ENCODE measurements at places on chromosomes 5 and 9.

- DNase-seq: no peak
These were observed 52.1 kb upstream of the WWC1 start for GRCh38 chr5:168239325-168239724.

DNA sequence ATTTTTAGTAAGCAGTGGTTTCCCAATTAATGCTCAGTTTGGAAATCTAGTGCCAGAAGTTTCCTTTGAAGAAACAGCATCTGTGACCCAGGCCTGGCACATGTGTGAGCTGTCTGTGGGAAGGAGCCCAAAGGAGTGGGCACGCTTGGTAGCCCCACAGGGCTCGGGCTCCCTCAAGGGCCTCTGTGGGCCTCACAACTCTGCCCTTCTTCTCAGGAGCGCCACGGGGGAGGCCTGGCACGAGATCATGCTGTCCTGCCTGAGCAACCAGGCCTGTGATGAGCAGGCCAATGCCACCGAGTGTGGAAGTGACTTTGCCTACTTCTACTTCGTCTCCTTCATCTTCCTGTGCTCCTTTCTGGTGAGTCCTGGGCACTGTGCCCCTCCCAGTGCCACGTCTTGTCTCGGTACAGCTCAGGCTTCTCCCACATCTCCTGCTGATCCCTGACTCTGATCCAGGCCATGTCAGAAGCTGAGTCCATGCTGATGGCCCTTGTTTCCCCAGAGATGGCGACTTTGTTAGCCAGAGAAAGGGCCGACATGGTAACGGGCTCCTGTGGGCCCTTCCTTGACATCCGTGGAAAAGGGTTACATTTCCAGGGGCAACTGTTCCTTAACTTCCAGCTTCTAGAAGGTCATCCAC lies 200.4 kb downstream of the CACNA1B start:
- DNase-seq: no peak

GRCh38 chr5:181149806-181150733 lies 2.7 kb downstream of the OR2V2 start:
- DNase-seq: no peak

DNA sequence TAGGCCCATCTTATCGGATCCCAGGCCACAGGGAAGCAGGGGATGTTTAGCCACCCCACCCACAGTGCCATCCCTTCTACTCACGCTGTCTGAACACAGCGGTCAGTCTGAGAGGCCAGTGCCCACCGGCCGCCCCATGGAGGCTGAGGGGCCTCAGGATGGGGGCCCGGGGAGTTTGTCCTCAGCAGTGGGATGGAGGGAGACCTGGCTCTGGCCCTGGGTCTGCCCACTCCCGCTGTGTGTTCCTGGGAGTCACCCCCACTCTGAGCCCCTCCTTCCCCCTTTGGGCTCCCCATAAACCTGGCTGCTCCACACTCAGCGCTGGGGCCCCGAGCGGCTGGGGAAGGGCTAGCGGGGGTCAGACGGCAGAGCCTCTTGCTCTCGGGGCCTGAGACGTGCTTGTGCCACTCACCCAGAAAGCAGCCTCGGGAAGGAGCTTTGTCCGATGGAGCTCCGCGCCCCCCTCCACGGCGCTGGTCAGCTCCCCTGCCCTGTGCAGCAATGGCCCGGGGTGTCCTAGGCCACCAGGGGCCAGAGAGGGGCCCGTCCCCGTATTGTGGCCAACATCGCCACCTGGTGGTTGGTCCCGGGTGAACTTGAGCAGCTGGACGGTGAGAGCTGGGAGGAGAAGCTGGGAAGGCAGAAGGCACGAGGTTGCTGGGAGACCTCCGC lies 10.9 kb upstream of the LAMC3 start:
- DNase-seq: no peak

GRCh38 chr9:125883565-125884217 lies 136.5 kb downstream of the PBX3 start:
- DNase-seq: no peak

- no peak for DNase-seq
These were observed 218.2 kb upstream of the NUDT12 start for GRCh38 chr5:103780794-103781193.

DNA sequence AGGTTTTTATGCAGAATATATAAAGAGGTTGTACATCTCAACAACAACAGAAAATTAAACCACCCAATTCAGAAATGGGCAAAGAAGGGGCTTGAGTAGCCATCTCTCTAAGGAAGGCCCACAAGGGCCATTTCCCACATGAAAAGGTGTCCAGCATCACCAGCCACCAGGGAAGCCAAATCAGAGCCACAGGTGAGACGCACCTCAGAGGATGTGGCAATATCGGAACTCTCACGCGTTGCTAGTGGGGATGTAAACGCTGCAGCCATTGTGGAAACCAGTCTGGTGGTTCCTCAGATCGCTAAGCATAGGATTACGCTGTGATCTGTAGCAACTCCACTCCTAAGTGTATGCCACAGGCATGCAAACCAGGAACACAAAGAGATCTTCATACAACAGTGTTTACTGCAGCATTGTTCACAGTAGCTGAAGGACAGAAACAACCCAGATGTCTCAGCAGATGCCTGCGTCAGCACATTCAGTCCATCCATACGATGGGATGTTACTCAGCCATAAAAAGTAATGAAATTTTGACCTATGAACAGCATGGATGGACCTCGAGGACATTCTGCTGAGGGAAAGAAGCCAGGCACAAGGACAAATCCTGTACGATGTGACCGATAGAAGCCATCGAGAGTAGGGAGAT lies 84.3 kb upstream of the CACNA1B start:
- DNase-seq: no peak

- no peak for DNase-seq
These were observed 18.5 kb downstream of the TMEM167A start for GRCh38 chr5:83058726-83059125.

DNA sequence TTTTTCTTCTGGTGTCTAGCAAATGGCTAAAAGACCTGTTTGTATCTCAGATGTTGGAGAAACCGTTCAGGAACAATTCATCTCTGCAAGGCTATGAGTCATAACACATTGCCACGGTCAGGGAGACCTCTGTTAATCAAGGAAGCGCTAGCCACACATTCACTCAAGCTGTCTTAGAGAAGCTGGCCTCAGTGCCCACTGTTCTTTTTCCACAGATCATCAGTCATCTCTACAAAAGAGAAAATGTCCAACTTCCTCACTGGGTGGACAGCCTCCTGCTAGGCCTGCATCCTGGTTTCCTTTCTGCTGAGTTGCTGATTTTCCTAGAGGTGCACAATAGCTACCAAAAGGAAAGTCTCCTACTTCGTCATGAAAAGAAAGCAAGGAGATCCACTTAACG lies 360.5 kb downstream of the BNC2 start:
- DNase-seq: no peak

DNA sequence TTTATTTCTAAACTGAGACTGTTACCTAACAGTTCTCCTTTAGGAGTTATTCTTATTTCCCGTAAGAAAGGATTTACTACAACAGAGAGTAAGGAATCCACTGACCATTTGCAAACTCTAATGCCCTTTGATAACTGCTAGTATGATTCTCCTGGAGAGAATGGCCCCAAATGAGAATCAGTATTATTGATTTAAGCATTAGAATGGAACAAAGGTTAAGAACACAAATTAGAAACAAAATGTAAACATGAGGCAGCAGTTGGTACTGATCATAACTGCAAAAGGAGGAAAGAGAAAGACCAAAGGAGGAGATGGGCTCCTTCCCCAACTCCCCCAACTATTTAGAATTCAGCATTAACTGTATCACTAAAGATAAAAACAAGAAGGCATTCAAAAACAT lies 30.7 kb downstream of the PSIP1 start:
- no peak for DNase-seq

GRCh38 chr9:26758655-26759054 lies 133.9 kb downstream of the CAAP1 start:
- DNase-seq: no peak

DNA sequence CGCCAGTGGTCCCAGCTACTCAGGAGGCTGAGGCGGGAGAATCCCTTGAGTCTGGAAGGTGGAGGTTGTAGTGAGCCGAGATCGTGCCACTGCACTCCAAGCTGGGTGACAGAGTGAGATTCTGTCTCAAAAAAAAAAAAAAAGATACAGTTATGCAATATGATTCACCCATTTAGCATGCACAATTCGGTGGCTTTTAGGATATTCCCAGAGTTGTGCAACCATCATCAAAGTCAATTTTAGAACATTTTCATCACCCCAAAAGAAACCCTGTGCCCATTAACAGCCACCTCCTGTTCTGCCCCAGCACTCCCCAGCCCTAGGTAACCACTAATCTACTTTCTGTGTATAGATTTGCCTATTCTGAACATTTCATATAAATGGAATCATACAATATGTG lies 4.3 kb upstream of the DHFR start:
- DNase-seq: no peak

DNA sequence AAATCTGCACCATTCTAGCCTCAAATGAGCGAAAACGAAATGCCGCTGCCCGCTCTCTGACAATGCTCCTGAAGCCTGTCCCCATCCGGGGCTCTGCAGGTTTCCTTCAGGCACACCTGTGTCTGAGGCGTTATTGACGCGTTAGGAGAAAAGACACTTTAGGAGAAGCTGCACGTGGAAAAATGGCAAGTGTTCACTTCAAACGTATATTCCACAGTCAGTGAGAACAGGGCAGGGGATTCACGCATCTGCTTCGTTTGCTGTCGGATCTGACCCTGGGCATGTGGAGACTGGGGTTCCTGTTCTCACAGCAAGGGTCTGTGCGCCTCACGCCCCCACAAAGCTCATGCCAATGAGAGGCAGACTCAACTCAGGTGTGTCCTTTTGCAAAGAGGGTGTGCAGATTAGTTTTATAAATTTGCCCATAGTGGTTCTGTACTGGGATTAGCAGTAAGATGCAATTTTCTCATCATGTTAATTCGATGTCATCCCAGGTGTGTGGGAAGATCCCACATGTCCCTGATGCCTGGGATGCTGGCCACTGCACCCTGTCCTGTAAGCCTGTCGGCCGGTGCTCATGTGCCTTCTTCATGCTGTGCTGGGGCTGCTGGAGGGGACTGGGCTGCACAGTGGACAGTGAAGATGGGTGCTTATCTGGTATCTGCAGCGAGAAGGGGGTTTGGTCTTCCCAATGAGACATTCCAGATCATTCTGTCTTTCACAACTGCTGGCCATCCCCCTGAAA lies 11.2 kb upstream of the TBC1D9B start:
- no peak for DNase-seq

- no peak for DNase-seq
These were observed 32.0 kb upstream of the TMED7 start for GRCh38 chr5:115657881-115658233.

- no peak for DNase-seq
These were observed 25.6 kb downstream of the CSF2 start for GRCh38 chr5:132099076-132099748.

DNA sequence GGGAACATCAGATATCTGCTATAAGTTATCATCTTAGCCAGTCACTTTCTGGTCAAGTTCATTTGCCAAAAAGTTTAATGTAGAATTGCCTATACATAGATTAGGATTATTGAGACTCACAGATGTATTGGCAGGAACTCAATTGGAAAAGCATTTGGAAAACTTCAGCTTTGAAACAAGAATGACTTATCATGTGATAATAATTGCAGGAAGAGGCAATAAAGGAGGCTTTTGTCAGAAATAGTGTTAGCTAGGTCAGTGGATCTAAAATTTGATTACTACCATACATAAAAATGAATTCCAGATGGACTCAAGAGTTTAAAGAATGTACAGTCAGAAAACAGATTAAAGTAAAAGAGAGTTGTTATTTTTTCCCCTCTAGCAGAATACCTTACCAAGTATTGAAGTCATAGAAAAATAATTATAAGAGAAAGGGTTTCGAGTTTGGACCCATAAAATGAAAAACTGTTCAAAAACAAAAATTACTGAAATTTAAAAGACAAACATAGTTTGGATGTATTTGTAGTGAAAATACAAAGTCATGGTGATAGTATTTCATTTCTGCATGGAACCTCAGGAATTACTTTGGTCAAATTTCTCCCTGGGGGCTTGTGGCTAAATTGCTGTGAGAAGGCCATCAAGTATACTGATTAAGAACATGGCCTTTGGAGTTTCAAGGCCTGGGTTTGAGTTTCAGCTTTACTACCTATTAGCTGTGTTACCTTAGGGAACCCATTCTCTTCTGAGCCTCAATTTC lies 159.9 kb downstream of the TMEM38B start:
- no peak for DNase-seq

- no peak for DNase-seq
These were observed 35.5 kb downstream of the PIP5K1B start for GRCh38 chr9:68740561-68740960.

DNA sequence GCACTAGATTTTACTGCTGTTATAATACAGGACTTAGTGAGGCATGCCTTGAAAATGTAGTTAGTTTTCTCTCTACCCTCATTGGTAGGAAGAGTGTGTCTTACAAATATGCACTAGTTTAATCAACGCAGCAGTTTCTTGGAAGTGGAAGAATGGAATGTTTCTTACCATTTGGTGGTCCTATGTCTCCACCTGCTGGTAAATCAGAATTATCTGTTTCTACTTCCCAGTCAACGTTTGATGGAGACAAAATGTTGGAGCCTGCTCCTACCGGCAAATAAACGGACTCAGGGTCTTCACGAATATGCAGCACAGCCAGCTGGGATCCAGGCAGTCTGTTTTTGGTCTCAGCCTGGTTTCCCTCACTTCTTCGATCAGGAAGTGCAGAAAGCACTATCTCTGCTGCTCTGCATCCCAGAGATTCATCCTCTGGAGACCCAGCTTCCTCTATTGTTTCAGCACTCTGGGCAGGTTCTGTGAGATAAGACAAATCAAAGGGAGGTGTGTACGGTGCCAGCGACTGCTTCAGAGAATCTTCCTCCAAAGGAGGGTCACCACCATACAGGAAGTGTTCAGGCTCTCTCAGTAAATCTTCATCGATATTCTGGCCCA lies 59.5 kb upstream of the PCA3 start:
- no peak for DNase-seq

GRCh38 chr5:154265197-154265773 lies 74.8 kb downstream of the GALNT10 start:
- DNase-seq: no peak

DNA sequence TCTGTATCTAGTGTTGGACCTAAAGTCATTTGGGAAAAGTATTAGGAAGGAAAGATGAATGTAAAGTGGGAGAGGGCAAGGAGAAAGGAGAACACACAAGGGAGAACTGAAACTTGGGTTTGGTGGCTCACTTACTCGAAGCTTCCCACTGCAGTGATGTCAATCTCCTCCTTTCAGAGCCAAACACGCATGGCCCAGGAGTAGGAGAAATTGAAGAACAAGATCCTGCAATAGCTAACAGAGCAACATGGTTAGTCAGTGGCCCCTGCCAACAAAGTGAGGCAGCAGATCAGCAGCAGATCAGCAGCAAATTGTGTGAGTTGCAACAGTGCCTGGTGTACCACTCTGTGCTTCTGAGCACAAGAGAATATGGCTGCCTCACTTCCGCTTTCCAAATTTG lies 366.4 kb downstream of the PSAT1 start:
- no peak for DNase-seq

GRCh38 chr5:124790301-124790894 lies 44.0 kb upstream of the ZNF608 start:
- DNase-seq: no peak
